ENCODE measurements at places on chromosomes 4 and X.

- no peak for DNase-seq
Observed at GRCh38 chrX:15607067-15607466, 6.3 kb upstream of the ACE2 start.

- DNase-seq, result no peak
Observed at GRCh38 chrX:17120816-17121215, 174.4 kb downstream of the REPS2 start.

DNA sequence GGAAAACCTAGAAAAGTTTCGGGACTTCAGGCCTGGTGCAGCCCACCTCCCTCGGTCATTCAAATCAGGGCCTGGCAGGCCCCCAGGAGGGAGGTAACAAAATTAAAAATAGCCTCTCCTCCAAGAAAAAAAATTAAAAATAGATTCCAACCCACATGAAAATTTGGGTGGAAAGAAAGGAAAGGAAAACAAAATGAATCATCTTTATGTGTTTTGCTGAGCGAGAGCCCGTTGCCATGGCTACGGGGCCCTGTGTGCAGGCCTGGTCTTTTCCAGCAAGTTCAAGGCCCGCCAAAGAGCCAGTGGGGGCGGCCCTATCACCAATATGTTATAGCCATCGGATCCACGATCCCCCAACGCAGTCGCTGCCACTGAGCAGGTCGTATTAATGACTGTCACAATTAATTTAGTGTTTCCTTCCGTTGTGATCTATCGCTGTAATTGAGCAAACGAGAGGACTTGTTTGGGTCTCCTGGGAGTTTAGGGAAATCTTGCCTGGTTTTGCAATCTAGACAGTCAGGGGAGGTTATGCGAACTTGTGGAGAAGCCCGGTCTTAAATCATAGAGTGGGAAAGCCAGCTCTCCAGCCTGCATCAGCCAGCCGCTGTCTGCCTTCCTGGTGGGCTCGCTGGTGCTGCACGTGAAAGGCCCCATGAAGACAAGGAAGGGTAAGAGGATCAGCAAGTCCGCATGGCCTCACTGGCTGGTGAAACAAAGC is 452.4 kb downstream of the BCOR start:
- no peak for DNase-seq

DNA sequence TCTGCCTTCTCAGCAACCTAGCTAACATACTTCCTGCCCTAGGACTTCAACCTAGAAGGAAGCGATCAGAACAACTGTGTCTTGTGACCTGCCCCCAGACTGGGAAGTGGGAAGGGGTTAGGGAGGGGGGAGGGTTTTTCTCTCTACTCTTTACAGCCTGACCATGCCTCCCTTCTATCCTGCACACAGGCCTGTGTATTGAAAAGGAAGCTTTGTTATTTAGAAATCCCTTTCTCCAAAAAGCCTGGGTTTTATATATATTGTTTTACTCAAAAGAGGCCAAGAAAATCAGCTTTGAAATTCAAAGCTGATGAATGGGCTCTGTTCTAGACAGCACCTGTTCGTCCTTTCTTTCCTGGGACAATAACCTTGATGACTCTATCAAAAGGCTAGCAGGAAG is 35.2 kb upstream of the SMS start:
- DNase-seq, result no peak

DNA sequence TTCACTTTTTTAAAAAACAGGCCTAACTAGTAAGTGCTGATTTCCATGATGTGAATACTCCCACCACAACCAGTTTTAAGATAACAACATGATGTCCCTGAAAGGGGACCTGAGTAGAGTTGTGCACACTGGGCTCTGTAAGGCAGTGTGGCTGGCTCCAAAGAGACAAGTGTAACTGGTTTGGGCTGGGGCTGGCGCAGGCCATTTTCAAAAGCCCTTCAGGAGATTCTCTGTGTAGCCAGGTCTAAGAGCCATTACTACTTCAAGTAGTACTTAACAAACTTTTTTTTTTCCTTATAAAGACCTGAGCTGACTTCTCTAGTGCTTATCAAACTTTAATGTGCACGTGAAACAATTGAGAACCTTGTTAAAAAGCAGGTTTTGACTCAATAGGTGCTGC is 4.3 kb downstream of the QRFPR start:
- DNase-seq, result no peak

DNA sequence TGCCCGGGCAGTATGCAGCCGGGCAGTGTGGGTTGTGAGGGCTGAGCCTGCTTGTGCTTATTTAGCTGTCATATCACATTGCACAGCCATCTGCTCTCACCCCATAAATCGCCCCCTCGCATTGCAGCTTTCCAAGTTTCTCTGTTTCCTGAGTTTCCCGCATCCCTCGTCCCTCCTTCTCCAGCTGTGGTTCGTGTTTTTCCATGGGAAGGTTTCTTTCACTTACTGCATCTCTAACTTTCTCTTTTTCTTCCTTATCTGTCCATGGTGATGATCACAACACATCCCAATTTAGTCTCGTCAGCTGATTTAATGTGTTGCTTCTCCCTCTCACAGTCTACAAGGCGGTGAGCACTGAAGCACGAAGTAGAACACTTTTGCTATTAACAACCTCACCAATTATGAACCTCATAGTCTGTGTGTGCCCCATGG is 118.1 kb downstream of the ENPP6 start:
- no peak for DNase-seq

DNA sequence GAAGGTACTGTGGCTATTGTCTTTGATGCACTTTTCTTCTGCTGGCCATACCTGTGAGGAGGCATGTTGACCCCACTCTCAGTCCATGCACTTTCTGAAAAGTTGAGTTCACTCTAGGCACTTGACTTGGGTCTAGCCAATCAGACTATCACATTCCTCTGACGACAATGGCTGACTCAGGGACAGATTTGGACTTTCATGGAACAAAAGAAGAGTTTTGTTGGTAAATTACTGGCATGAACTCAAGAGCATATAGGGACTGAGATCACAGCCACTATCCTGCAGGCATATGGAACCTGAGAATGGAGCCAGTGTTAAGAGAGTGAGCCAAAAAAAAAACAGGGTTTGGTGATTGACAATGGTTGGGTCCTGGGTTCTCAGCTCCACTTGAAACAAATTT is 24.6 kb upstream of the CXCL6 start:
- DNase-seq, result no peak

- no peak for DNase-seq
Observed at GRCh38 chrX:113833096-113834055, 750.5 kb upstream of the HTR2C start.

- peak; percentile 17 for DNase-seq
Observed at GRCh38 chrX:109472939-109473735, 8.7 kb downstream of the GUCY2F start.

GRCh38 chr4:67714248-67714583 is 13.3 kb upstream of the UBA6 start:
- no peak for DNase-seq

GRCh38 chrX:26925088-26925487 is 538.1 kb downstream of the PPP4R3C start:
- no peak for DNase-seq

DNA sequence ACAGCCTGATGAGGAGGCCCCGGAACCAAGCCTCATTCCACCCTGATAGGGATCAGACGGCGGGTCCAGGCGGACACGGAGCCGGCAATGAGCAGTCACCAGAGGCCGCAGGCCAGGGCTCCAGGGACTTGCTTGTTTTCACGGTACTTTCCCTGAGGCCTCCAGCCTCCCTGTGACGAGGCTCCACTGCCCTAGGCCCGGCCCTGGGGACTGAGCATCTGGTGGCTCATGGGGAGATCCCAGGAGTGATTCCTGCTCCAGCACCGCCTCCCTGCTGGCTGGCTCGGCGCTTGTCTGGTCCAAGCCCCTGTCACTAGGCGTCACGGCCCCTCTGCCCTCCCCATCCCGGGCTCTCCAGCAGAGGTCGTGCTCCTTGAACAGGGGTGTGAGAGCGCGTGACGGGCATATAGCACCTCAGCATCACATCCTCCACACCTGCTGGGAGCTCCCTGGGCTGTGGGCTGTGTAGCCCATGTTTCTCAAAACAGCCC is 14.1 kb downstream of the HTRA3 start:
- DNase-seq, result no peak

GRCh38 chr4:119722670-119723069 is 94.1 kb upstream of the PDE5A start:
- no peak for DNase-seq

GRCh38 chr4:164924670-164925238 is 47.8 kb downstream of the APELA start:
- no peak for DNase-seq

- DNase-seq, result no peak
Observed at GRCh38 chrX:12058087-12058486, 80.2 kb upstream of the FRMPD4 start.

DNA sequence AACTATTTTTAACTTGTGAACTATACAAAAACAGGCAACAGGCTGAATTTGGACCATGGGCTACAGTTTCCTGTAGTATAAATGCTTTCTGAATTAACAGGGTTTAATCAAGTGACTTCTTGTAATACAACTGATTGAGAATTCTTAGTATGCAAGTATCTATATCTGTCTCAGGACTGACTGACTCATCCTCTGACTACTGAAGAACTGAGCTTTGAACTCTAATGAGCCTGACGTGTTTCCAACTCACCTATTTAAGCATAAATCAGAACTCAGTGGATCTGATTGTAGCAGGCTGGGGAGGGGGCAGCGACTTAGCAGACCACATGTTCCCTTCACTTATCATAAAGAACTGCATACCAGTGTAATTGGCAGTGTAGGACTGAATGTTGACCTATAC is 7.8 kb downstream of the SPATA4 start:
- no peak for DNase-seq

DNA sequence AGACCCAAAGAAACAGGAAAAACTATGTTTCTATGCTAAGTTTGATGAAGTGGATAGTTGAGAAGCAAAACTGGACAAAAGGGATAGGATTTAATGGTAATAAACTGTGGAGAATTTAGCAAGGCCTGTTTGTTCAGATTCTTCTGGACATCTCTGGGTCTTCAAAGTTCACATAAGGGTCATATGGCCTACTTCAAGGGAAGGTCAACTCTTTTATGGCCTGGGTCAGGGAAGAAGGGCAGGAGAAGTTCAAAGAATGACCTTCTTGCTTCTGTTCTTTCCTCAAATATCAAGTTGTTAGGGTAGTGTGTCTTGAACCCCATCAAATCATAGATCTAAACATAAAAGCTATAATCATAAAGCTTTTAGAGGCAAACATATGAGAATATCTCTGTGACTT is 102.7 kb downstream of the SOWAHB start:
- no peak for DNase-seq

- no peak for DNase-seq
Observed at GRCh38 chr4:148162991-148163390, 279.2 kb downstream of the NR3C2 start.

DNA sequence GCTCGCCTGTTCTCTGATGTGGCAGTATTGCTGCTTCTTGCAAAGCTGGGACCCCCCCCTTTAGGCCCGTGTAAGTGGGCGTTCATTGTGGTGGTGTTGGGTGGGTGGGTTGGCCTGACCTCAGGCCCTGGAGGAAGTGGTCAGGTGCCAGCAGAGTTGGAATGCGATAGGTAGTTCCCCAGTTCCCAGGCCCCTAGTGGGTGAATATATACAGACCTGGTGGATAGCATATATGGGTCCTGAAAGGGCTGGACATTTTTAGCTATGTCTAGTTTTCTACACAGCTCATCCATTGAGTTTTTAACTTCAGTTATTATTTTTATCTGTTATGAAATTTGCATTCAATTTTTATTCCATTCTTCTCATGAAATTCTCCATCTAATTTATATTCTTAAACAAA is 35.8 kb upstream of the UCP1 start:
- DNase-seq, result no peak

GRCh38 chr4:54109241-54110018 is 9.5 kb downstream of the GSX2 start:
- no peak for DNase-seq

Data from activated CD8-positive, alpha-beta memory T cell treated with anti-CD3 and anti-CD28 coated beads for 48 hours (primary cell).